Suppressor macrophage treated with lipopolysaccharide for 1 hour (primary cell): ENCODE measurements at places on chromosomes 4 and X.

DNA sequence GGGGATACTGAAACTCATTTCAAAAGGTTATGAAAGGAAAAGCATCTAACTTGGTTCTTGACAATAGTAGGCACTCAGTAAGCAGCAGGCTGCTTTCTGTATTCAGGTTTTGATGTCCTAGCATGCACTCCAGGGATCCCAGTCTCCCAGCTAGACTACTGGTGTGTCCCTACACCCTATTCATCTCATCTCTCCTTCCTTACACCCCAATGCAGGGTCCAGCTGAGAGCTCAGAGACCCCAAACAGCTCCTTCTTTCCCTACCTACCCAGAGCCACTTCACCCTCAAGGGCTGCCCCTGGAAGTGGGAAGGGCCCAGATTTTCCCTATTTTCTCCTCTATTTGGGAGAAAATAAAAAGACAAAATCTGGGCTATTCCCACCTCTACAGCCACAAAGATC is 1.6 kb upstream of the EFNB1 start:
- no peak for DNase-seq

DNA sequence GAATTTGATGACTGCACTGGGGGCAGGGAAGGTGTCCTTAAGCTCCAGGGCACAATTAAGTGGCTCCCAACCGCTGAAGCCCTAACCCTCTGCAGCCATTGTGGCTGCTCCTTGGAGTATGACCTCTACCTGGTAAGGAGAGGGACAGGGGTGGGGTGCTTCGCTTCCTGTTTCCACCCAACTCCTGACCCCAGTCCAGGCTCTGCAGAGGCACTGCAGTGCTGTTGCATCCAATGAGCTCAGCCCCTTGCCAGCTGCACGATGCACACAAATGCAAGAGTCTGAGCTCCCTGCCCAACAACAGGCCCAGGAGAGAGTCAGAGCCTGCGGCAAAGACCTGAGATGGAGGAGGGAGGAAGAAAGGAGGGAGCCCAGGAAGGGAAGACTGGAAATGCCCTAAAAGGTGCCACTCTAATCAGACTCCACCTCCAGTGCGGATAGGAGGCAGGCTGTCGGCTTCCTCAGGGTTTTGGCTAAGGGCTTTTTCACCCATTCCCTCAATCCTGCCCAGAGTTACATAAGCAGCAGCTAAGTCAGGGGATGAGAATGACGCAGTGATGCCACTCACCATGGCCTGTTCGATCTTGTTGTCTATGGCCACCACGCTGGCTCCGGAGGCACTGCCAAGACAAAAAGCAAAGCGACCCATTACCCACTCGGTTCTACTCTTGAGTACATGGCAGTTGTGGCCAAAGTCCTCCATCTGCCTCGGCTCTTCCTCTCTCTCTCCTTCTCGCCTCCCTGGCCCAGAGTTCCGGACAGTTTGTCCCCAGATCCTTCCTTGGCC is 60.1 kb downstream of the TSC22D3 start:
- DNase-seq, result no peak

GRCh38 chrX:55715847-55716246 is 1.7 kb upstream of the RRAGB start:
- no peak for DNase-seq

GRCh38 chr4:17008834-17009345 is 110.4 kb upstream of the LDB2 start:
- DNase-seq, result no peak

DNA sequence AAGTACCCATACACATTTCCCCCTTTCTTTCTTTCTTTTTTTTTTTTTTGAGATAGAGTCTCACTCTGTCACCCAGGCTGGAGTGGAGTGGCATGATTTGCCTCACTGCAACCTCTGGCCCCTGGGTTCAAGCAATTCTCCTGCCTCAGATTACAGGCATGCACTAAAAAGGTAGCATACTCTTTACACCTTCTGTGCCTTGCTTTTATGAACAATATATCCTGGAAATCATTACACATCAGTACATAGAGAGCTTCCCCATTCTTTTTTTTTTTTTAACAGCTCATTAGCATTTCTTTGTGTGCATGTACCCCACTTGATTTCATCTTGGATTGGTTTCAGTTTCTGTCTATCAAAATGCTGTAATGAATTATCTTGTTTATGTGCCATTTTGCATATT is 18.6 kb upstream of the HSD17B10 start:
- no peak for DNase-seq

DNA sequence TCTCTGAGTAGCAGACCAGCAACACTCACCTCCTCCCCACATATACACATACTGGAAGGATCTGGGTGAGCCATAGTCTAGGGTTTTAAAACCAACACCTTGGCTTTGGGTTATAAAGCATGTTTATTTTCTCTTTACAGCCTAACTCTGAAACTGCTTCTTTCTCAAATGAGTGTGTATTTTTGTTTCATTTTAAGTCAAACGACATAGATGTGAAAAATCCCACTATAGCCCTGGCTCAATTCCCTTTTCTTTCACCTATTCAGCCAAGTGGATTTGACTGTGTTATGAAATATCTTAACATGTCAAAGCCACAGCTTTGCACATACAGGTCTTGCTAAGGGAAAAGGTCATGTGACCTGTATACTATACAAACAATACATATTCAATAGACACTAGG is 13.8 kb downstream of the NEXMIF start:
- DNase-seq, result no peak
